ENCODE measurements at places on chromosomes 11 and 22.

- no peak for DNase-seq
Observed at GRCh38 chr11:113018913-113019312, 57.7 kb downstream of the NCAM1 start.

DNA sequence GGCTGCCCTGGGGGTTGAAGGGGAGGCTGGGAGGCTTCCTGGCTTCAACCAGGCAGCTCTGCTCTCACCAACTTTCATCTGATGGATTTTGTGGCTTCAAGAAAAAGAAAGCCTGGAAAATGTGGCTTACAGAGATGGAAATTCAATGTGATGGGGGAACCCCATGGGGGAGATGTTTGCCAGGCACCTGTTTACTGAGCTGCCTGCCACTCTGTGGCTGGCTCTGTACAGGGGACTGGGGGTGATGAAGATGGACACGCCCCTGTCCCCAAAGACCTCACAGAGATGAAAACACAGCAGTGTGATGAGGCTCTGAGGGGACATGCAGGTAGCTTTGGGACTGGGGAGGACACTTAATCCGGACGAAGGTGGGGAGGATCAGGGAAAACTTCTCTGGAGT, 10.1 kb downstream of the TMEM258 start:
- no peak for DNase-seq

DNA sequence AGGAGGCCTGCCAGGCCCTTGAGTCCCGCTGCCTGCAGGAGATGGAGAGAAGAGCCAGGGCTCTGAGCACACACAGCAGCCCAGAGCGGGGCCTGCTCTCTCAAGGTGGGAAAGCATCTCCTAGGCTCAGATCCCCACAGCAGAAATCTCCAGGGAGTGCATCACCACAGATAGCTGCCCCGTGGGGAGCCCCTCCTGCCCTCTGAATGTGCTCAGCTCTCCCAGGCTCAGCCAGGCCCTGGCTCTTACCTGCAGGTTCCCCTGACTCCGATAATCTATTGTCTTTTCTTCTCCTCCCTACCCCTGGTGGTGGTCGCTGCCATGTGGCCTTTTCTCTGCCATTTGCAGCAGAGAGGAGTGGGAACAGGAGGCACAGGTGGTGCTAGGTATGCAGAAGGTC, 49.9 kb downstream of the BTG4 start:
- DNase-seq: no peak

DNA sequence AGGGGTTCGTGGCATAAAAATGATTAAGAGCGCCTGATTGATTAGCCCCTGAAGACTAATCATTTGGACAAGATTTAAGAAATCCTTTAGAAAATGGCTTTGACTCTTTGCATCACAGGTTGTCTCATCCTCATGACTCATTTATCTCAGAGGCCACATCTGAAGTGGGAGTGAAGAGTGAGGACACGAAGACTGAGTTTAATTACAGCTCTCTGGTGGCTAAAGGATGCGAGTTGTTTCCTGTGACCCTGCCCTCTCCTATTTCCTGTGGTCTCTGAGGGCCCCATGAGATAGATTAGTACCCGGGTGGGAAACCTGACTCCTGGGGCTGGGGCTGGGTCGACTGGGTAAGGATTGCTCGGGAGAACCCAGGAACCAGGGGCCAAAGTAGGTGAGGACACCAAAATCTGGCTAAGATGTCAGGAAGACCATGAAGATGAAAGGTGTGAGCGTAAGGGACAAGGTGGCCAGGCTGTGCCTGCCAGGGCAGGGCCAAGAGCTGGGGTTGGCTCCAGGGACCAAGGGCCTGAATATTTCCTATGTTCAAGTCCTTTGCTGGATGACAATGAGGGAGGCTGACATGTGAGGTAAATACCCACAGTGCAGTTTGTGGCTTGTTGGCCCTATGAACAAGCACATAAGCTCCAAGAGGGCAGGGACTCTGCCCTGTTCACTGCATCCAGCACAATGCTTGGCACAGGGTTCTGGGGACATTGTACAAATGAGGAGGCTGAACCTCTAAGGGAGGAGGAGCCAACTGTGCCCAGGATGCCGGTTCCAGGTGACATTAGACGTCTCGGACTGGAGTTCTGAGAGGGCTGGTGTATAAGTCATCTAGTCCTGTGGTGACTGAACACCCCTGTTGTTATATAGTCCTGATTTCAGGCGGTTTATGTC, 3.6 kb downstream of the OTOG start:
- DNase-seq: no peak

DNA sequence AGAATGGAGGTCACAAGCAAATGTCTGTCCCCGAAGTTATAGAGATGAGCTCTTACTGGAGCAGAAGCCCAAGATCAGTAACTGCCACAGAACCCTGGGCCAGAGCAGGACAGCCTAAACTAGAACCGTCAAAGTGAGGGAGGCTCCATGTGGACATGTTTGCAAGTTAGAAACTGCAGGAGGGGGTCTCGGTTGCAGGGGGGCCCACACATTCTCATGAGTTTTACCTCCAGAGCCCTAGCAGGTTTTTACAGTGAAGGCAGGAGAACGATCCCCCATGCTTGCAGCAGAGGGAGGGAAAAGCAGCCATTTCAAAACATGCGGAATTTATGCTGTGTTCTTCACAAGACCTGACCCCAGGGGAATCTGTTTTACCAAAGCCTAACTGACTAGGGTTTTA, 133.5 kb upstream of the B3GAT1 start:
- DNase-seq: no peak

DNA sequence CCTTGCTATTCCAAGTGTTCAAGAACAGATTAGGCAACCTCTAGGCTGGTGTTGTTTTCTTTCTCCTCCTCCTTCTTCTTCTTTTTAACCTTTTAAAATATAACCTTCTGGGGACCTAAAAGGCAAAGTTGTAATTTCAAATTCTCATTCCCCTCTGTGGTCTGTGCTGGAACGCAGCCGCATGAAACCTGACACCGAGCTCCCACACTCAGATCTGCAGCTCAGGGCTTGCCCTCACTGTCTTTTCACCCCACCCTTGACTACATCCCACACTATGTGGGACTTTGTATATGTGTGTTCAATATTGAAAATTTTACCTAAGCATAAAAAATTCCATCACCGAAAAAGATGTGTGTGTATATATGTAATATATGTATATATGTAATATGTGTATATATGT, 62.0 kb upstream of the ARHGAP42 start:
- no peak for DNase-seq

GRCh38 chr22:48210812-48211211, 1448.4 kb downstream of the TBC1D22A start:
- no peak for DNase-seq

DNA sequence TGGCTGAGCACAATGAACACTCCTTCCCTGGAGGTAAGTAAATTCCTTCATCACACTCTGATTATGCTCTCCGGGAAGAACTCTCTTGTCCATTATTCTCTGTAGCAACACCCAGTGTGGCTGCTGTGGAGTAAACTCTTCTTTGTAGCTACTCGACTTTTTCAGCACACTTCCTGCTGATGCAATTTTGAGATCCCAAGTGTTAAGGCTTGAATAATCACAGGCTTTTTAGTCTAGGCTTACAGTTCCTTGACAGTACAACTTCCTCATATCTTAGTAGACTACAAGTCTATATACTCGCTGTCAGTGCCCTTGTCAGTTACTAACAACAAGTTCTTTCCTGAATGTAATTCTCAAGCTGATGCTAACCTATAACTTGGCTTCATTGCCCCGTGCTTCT, 301.8 kb upstream of the API5 start:
- no peak for DNase-seq

DNA sequence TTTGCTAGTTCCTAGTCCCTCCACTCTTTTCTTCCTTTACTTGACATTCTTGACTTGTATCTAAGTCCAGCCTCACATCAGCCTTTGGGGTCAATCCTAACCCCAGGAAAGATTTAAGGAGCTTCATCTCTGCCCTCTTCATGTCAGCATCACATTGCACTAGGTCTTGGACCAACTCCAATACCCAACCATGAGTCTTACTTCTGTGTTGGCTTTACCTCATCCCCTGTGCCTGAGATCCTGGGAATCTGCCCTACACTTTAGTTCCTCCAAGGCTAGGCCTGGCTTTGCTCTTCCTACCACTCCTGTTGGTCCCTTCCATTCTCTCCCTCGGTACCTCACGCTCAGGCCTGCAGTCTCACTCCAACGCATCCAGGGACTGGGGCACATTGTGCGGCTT, 117.0 kb downstream of the SLC1A2 start:
- no peak for DNase-seq

- no peak for DNase-seq
Observed at GRCh38 chr22:39556970-39557841, 13.3 kb upstream of the CACNA1I start.

DNA sequence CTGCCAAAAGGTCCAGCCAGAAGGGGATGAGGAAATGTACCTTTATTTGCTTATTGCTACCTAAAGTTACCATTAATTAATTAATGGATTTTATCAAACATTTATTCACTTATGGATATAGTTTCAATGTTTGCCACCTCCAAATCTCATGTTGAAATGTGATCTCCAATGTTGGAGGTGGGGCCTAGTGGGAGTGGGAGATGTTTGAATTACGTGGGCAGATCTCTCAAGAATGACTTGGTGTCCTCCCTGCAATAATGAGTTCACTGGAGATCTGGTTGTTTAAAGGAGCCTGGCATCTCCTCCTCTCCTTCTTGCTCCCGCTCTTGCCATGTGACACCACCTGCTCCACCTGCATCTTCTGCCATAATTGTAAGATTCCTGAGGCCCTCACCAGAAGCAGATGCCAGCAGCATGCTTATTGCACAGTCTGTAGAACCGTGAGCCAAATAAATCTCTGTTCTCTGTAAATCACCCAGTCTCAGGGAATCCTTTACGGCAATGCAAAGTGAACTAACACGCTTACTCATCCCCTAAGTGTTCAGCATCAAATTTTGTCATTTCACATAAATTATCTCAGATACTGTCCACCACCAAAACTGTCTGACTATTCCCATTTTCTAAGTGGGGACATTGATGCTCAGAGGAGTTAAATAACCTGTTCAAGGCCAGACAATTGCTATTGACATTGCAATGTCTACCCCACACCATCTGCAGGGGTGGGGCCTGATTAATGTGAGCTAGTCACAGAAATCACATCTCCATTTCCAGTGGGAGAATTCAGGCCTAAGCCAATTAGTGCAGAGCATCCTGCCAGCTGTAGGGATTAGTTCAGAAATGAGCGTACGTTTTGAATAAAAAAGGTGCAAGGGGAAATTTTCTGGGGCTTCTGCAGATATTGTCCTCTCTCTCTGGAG, 51.6 kb upstream of the SYN3 start:
- no peak for DNase-seq

DNA sequence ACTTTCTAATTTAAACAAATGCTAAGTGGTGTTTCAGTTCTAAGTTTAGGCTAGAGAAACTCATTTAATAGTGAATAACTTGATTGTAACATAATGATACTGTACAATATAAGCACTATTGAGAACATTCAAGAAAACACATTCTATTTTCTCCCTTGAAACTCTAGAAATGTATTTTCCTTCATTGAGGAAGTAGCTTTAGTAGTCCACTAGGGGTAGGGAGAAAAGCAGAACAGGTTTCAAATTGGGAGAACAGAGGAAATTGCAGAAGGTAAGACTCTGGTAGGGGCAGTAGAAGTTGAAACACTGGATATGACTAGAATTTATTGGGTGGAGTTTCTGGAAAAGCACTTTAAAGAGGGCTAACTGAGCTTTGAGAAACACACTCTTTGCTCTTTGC, 31.6 kb upstream of the MPPED2 start:
- no peak for DNase-seq

DNA sequence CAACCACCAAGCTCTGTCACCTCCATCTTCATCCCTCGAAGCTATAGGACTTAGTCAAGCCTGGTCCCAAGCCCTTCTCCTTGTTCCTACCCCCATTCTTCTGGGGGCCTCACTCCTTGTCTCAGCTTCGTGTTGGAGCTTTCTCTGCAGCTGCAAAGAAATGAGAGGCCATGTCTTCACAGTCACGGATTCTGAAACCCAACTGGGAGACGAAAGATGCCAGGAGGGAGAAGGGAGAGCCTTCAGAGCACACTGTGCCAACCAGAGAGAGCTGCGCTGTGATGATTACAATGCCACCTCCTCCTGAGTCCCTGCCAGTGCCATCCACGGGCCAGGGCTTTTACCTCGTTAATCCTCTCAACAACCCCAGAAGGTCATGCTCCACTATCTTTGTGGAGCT, 469.3 kb downstream of the TBC1D22A start:
- no peak for DNase-seq

DNA sequence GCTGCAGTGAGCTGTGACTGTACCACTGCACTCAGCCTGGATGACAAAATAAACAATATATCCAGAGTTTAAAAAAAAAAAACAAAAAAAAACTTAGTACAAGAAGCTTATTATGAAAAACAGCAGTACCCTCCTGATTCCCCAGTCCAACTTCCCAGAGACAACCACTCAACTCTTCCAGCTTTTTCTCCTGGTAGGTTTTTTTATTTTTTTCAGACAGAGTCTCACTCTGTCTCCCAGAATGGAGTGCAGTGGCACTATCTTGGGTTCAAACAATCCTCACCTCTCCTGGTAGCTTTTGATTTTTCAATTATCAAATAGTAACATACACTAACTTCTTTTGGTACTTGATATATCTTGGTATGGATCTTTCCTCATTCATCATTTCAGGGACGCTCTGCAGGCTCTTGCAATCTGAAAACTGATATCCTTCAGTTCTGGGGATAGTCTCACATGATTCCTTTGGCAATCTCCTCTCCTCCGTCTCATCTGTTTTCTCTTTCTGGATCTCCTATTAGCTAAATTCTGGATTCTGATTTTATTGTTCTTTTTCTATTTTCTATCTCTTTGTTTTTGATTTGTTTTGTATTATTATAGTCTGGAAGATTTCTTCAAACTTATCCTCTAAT, 44.9 kb downstream of the ALG9 start:
- no peak for DNase-seq

DNA sequence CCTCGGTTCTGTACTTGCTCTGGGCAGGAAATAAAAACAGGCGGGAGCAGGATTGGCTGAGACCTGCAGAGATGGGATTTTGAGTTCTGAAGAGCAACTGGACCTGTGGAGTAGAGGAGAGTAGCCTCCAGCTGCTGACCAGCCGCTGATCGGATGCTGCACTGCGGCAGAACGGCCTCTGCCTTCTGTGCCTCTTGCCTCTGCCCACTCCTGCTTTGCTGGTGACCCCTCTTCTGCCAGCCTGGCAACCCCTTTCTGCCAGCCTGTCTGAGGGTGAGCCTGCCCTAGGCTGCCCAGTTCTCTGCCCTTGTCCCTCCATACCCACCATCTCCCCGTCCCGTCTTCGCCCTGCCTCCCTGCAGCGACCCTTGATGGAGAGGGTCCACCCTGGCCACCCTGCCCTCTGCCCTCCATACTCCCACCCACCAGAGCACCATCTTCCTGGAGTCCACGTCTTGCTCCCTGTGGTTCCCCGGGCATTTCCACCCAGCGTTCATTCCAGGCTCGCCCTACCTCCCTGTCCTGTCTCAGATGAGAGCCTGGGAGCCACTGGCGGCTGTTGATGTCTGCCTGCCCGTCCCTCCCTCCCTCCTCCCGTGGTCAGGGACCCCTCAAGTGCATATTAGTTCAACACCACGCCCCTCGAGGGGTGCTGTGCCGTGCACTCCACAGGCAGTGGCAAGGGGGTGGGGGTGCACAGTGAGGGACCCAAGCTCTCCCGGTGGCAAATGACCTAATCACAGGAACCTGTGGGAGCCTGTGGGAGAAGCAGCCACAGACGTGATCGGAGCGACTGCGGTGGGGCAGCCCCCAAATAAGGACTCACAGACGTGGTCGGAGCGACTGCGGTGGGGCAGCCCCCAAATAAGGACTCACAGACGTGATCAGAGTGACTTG, 863.3 kb downstream of the TBC1D22A start:
- DNase-seq: no peak

GRCh38 chr11:126086248-126086647, 23.6 kb upstream of the CDON start:
- DNase-seq: no peak

- DNase-seq: no peak
Observed at GRCh38 chr22:37897807-37898206, 8.3 kb upstream of the MICALL1 start.

Data from activated gamma-delta T cell (primary cell).